ENCODE measurements at places on chromosomes 11 and 22.
A peak's percentile ranks its signal among the peaks of the same experiment; 100 is the strongest.

DNA sequence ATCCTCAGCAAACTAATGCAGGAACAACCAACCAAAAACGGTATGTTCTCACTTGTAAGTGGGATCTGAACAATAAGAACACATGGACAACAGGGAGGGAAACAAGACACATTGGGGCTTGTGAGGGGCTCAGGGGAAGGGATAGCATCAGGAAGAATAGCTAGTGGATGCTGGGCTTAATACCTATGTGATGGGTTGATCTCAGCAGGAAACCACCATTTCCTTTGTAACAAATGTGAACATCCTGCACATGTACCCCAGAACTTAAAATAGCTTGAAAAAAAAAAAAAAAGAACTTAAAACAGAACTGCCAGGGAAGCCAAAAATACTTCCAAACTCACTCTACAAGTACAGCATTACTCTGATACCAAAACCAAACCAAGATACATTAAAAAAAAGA lies 33.8 kb downstream of the CASP4 start:
- no peak for DNase-seq

GRCh38 chr11:38014405-38014804 lies 1416.4 kb upstream of the RAG2 start:
- DNase-seq: no peak

DNA sequence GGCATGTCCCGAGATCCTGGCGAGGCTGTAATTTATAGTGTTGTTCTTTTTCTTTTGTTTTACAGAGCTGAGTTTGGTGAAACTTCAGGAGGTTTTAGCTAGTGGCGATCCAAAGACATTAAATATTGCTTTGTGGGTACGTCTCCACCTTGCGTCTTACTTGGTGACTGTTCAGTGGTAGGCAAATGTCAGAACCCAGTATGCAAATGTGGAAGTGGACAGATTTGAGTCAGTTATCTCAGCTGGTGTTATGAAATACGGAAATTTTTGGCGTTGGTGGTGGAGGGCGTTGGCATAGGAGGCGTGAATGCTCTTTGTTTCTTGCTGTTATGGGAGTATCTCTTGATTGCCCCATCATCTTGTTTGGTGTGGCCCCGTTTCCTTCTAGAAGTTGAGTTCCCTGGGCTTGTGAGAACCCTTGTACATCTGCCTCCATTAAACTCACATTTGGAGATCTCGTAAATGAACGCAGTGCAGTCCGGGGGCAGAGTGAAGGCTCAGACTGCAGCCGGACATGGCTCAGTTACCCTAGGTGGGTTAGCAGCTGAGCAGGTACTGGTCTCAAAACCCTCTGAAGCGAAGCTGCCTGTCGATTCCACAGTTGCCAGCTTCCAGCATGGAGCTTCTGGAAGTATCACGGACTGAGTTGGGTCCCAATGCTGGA lies 39.9 kb downstream of the PTPRJ start:
- DNase-seq: no peak

GRCh38 chr11:70680781-70681281 lies 282.5 kb downstream of the CTTN start:
- DNase-seq: no peak

DNA sequence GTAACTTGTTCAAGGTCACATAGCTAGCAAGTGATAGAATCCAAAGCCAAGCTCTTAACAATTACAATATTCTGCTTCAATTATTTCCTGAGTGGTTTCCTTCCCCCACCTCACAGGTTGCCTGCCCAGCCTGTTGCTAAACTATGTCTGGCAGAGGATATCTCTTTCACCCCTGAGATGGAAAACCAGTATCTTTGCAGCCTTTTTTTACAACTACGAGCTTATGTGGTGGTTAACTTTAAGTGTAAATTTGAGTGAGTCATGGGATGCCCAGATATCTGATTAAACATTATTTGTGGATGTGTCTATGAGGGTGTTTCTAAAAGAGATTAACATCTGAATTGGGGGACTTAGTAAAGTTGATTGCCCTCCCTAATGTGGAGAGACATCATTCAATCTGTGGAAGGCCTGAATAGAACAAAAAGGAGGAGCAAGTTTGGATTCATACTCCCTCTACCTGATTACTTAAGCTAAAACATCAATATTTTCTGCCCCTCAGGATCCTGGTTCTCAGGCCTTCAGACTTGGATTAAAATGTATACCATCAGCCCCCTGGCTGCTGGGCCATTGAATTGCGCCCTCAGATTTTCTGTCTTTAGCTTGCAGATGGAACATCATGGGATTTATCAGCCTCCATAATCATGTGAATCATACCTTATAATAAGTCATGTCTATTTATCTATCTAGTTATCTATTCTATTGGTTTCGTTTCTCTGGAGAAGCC lies 911.9 kb downstream of the METTL15 start:
- peak; percentile 19 for DNase-seq

GRCh38 chr11:83599066-83599465 lies 312.9 kb upstream of the CCDC90B start:
- DNase-seq: no peak

- no peak for DNase-seq
Measured at GRCh38 chr22:38177926-38178604, 3.6 kb downstream of the PLA2G6 start.

DNA sequence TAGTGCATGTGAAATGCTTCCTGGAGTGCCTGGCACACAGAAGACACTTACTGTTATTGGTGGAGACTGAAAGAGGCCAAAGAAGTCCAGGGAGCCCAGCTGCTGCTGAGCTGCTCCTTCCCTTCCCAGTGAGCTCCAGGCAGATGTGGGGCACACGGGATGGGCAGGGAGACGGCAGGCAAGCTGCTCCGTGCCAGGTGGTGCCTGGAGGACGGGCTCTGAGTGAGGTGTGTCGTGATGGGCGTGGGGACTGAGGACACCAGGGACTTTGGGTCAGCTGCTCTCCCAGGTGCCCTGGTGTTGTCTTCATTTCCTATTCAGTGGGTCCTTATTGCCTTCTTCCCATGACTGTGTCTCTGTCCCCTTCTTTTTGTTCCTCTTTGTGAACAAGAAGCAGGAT lies 19.5 kb downstream of the TAB1 start:
- DNase-seq: no peak

DNA sequence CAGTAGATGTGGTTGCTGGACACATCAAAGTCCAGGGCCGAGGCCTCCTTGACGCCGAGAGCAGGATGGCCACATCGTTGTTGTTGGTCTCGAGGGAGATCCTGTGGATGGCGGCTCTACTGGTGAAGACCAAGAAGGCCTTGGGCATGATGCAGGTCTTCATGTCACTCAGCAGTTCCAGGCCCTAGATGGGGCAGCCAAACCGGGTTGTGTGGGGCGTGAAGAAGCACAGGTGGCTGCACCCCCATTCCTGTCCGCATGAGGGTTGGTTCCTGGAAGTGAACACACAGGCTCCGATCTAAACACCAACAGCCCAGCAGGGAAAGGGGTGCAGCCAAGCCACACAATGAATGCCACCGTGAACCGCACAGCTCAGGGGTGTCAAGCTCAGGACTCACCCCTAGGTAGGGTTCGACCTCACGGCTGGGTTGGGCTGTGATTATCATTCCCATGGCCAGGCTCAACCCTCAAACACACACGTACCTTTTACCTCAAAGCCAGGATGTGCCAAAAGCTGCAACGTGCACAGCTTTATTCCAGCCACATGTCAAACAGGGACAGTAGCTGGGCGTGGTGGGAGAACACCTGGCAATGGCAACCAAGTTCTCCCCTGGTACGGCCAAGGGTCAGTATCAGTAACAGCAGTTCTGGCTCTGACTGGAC lies 132.3 kb downstream of the CRYBB2 start:
- DNase-seq: no peak
